ENCODE measurements at places on chromosomes 2 and 18.

GRCh38 chr18:31619291-31619690 is 27.6 kb downstream of the TTR start:
- no peak for DNase-seq

GRCh38 chr2:196551014-196551413 is 88.5 kb upstream of the CCDC150 start:
- DNase-seq: no peak

GRCh38 chr2:37570773-37571586 is 100.5 kb downstream of the CDC42EP3 start:
- no peak for DNase-seq

- DNase-seq: no peak
These were observed 207.4 kb downstream of the NEDD4L start for GRCh38 chr18:58251416-58251815.

- no peak for DNase-seq
These were observed 7.1 kb downstream of the COX7A2L start for GRCh38 chr2:42353792-42354429.

Measured in chondrocyte (in vitro differentiated cells).